ENCODE measurements at places on chromosomes 1 and 21.

- no peak for DNase-seq
These were observed 247.5 kb downstream of the PBX1 start for GRCh38 chr1:164806531-164806930.

- DNase-seq, result no peak
These were observed 46.4 kb upstream of the CACHD1 start for GRCh38 chr1:64423526-64423925.

GRCh38 chr21:32099812-32100416 lies 178.9 kb downstream of the MIS18A start:
- no peak for DNase-seq

GRCh38 chr1:28213315-28213714 lies 19.5 kb downstream of the DNAJC8 start:
- no peak for DNase-seq

DNA sequence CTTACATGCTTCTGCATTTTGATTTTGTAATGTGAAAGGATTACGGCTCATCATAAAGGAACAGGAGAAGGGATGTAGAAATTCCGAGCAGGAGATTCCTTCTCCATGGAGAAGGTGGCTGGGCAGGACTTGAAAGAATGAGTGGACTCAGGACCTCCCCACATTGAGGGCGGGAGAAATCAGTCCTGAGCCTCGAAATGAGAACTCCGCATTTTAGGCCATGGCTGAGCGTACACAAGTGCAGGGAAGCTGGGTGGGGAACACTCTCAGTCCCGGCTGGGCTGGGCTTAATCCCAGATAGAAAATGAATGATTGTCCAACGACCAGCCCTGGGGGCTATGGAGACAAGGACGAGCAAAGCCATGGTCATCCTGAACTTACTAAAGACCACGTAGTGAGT lies 402.3 kb upstream of the POU3F1 start:
- no peak for DNase-seq

GRCh38 chr1:165549973-165550372 lies 6.2 kb downstream of the LRRC52 start:
- DNase-seq, result no peak

GRCh38 chr1:213649373-213649772 lies 338.4 kb upstream of the PROX1 start:
- no peak for DNase-seq

DNA sequence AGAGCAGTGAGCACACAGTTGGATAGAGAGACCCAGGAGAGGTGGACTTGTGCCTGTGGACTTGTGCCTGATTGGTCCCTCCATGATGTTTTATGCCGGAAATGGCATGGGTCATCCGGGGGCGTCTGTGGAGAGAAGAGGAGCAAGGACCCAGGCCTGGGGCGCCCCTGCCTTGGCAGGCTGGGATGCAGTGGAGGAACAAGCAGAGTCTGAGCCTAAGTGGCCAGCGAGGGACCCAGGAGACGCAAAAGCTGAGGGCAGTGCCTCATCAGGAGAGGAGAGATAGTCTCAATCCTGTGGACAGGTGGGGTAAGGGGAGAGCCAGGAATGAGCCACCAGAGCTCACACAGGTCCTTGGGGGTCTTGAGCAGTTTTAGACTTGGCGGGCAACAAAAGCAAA lies 146.9 kb downstream of the PCBP3 start:
- DNase-seq, result no peak

DNA sequence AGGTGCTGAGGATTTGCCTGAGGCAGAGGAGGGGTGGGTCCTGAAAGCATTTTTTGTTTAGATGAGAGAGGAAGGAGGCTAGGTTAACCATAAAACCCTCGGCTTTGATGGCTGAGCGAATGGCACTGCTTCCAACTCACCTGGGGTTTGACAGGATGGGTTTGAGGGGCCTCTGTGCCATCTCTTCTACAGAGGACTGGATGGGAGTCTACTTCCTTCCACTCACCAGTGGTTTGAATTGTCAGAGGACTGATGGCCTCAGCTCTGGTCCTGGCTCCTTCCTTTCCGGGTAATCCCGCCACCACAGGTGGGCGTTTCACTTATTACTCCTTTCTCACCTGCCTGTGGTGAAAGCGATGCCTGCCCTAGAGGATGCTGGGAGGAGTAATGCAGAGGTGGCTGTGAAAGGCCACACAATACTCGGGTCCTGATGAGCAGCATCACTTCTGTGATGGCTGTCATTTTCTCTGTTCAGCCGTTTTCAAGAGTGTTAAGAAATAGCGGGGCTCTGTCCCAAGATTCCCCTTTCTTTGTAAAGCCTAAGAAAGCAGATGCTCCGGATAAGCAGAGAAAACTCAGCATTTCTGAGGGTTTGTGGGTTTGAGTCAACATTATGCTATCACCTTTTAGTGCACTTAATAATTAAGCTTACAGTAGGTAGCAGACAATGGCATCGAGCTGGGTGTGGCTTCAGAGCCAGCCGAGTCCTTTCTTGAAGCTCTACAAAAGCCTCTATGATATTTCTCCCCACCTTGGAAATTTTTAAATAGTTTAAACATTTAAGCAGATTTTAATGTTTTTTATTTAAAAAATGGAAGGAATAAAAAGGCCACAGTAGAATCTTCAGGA lies 220.7 kb downstream of the HLX start:
- DNase-seq, result no peak

- no peak for DNase-seq
These were observed 2.7 kb upstream of the DCAF6 start for GRCh38 chr1:167933788-167934187.

- no peak for DNase-seq
These were observed 108.2 kb downstream of the GABPA start for GRCh38 chr21:25842925-25843324.

DNA sequence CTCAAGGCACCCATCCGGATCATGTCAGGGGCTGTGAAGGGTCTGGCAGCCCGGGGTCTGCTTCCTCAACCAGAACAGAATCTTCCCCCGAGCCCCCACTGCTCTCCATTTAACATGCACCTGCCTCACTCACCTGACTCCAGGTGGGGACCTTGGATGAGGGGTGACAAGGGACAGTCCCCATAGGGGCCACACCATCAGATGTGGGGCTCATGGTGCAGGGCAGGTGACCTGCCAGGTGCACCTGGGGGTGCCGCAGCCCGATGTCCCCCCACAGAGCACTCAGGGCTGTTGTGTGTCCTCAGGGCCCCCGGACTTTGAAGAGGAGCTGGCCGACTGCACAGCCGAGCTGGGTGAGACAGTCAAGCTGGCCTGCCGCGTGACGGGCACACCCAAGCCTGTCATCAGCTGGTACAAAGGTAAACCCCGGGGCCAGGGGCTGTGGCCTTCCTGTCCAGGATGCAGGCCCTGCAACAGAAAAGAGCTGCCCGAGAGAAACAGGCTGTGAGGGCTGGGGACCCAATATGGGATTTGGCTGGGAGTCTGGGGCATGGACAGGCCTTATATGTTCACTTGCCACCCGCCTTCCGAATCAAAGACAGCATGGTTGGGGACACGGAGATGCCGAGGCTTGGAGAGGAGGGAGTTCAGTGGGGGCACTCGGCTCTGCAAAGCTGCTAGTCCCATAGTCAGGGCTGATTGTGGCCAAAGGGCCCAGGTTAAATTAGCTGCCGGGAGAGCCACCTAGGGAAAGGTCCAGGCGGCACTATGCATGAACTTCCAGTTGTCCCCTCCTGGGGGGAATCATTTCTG lies 64.6 kb downstream of the TRIM11 start:
- no peak for DNase-seq

DNA sequence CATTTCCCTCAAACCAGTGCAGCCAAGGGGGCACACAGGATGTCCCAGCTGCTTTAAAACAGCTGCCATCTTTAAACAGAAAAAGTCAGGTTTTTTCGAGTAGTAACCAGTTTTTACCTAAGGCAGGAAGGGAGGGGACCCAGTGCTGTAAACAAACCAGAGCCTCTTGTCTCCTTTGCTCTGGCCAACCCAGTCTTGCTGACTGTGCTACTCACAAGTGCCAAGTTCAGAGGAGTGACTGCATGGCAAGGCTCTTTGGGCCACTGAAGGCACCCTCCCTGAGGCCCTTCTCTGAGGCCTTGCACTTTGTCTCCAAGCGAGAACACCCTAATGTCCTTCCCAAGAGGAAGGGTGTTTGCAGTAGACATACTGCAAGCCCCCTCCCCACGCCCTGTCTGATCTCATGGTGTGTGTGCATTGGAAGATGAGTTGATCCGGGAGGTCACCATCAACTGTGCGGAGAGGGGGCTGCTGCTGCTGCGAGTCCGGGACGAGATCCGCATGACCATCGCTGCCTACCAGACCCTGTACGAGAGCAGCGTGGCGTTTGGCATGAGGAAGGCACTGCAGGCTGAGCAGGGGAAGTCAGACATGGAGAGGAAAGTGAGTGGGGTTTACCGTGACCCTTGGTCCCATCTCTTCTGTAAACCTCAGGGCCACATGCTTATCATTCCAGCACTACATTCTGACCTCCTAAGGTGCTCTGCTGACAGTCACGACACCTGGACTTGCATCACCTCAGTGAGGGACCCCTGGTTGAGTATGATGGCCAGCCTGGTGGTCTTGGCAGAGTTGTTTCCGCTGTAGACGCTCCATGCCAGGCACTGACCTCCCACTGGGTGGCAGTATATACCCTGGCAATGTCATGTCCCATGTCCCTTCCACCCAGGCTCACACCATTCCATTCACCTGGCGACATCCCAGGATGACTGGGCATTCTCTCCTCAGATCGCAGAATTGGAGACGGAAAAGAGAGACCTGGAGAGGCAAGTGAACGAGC lies 4.7 kb downstream of the DNALI1 start:
- DNase-seq, result no peak

DNA sequence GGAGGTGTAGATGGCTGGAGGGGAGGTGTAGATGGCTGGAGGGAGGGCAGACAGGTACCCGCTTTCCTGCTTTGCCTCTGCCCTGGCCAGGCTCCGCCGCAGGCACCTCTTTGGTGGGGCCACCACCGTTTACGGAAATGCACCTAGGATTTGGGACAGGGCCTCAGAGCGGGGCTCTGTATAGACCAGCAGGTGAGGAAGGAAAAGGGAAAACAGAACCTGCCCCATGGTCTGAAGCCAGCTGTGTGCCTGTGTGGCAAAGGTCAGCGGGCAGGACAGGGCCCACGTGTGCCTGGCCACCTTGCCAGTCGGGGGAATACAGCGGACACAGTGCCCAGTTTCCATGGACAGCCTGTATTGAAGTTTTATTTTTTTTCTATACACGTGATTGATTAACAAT lies 12.1 kb upstream of the PTTG1IP start:
- no peak for DNase-seq

GRCh38 chr1:47962750-47963492 lies 34.3 kb downstream of the TRABD2B start:
- no peak for DNase-seq

GRCh38 chr1:246012341-246012740 lies 494.7 kb downstream of the SMYD3 start:
- no peak for DNase-seq

DNA sequence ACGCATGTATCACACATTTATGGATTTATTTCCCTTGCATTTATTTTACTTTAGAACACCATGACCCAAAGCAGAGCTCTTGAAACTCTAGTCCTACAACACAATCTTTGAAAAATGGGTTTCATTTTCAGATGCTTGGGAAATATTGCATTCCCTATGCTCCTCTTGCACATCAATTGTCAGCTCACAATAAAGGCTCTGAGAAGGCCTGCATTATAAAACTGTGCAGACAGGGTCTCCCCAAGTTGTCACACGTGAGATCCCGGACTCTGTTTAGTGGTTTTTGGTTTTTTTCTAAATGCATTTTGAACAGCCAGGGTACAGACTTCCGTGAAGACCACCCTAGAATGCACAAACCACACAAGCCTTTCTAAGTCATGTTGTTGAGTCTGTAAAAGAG lies 9.9 kb upstream of the B3GALT5 start:
- no peak for DNase-seq

DNA sequence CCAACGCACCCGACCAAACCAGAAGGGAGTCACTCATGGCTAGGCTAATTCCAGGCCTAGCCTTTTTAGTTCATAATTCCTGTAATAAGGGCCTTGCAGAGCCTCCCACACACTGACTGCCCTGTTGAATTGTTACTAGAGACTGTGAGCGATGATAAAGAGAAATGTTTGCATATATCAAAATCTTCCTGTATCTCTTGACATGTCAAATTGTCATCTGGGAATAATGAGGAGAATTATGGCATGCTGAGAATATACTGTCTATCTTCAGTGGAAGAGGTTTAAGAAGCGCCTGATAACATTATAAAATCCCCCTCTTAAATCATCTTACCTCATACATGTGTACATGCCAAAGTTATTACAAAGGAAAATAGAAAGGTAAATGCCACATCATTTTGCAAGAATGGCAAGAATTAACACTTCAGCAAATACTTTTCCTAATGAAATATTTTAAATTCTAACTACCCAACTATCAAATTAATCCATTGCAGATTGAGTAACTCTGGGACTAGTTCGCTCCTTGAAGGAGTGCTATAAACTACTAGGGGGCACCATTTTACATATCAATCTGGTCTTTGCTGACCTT lies 144.1 kb downstream of the CENPF start:
- no peak for DNase-seq

GRCh38 chr1:201606096-201606495 lies 67.2 kb downstream of the NAV1 start:
- no peak for DNase-seq

- DNase-seq, result no peak
These were observed 37.3 kb downstream of the NPHP4 start for GRCh38 chr1:5954964-5955363.

GRCh38 chr1:17149771-17150170 lies 30.5 kb upstream of the PADI2 start:
- no peak for DNase-seq

GRCh38 chr1:90881034-90881433 lies 140.8 kb downstream of the ZNF644 start:
- DNase-seq, result no peak

GRCh38 chr1:177801790-177802189 lies 168.1 kb downstream of the SEC16B start:
- no peak for DNase-seq

- DNase-seq, result no peak
These were observed 13.8 kb upstream of the SAMD11 start for GRCh38 chr1:909861-910310.

DNA sequence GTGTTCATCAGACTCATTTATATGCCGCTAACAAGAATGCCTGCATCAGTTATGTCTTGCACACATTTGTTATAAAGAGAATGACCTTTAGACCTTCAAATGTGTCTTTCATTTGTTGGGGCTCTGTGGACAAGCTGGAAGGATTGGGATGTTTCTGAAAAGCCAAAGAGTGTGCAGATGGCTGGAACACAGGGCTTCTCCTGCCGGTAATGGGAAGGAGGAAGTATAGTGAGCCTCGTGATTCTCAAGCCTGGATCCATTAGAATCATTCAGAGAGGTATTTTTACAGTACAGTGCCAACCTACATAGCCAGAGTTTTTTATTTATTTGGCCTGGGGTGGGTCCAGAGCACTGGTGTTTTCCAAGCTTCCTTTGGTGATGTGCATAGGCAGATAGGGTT lies 40.6 kb upstream of the ATP1A1 start:
- no peak for DNase-seq

GRCh38 chr1:228650141-228650540 lies 85.1 kb upstream of the RHOU start:
- DNase-seq, result no peak

DNA sequence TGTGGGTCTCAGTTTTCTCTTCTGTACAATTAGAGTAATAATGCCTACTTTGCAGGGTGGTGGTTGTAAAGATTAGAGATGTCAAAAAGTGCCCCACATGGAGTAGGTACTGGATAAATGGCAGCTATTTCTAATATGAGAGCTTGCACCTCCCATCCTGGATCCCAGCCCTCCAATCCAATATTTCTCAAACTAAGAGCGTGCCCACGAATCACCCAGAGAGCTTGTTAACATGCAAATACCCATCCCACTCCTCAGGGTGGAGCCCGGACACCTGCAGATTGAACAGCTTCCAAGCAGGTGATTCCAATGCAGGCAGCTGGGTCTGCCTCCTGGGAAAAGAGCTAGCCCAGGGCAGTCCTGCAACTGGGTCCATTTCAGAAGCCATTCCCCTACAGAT lies 33.0 kb downstream of the LRRN2 start:
- DNase-seq, result no peak

Measured in stimulated activated CD4-positive, alpha-beta T cell treated with anti-CD3 and anti-CD28 coated beads, TNF-alpha, amount 100 ng/mL, for 24 hours (primary cell).